ENCODE measurements at places on chromosomes 5 and 9. TPM values are rescaled to one million over a fixed set of nuclear protein-coding genes. Genes with fewer than 3 reads are reported as not detected.

DNA sequence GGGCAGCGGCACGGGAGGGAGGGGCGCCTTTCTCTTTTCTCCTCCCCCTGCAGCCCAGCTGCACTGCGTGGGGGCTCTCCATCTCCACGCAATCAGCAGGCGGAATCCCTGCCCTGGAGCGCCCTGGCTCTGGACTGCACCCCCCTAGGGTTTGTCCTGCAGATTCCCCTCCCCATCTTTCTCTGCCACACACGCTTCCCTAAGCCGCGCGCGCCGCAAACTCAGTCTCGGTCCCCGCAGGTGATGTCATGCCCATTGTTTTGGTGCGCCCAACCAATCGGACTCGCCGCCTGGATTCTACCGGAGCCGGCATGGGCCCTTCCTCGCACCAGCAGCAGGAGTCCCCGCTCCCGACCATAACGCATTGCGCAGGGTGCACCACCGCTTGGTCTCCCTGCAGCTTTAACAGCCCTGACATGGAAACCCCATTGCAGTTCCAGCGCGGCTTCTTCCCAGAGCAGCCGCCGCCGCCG lies at the start of gene KCNN2:
Gene KCNN2, plus strand, starts transcription at position 347 of the 473 bp plus-strand sequence. Its CDS starts 70 bp downstream, at position 417.
- H3K27ac ChIP-seq: no peak within 1 kb of the TSS
- no peak for DNase-seq
- no peaks in the 10 kb centered on the region for H3K36me3 ChIP-seq
- H3K4me1 ChIP-seq: peaks cover 8% of the 10 kb centered on the region
- peaks cover 45% of the 10 kb centered on the region for H3K27me3 ChIP-seq

The BRD9 gene
- 45.4 TPM for total RNA-seq

The VCAN gene
- not detected for total RNA-seq

The GABRG2 gene
- total RNA-seq: not detected

- no peak overlapping the region for H3K27ac ChIP-seq
- peaks cover 8% of the 10 kb centered on the region for H3K4me1 ChIP-seq
- peaks cover 59% of the 10 kb centered on the region for H3K27me3 ChIP-seq
- no peak for DNase-seq
- H3K4me3 ChIP-seq: no peak overlapping the region
Observed at GRCh38 chr5:123098767-123099513, 9.9 kb downstream of the PRDM6 start.

- H3K27me3 ChIP-seq: no peaks in the 10 kb centered on the region
- no peaks in the 10 kb centered on the region for H3K4me1 ChIP-seq
- no peak for DNase-seq
- no peaks in the 10 kb centered on the region for H3K36me3 ChIP-seq
- no peak overlapping the region for H3K4me3 ChIP-seq
Observed at GRCh38 chr5:68548959-68549676, 333.6 kb downstream of the PIK3R1 start.

DNA sequence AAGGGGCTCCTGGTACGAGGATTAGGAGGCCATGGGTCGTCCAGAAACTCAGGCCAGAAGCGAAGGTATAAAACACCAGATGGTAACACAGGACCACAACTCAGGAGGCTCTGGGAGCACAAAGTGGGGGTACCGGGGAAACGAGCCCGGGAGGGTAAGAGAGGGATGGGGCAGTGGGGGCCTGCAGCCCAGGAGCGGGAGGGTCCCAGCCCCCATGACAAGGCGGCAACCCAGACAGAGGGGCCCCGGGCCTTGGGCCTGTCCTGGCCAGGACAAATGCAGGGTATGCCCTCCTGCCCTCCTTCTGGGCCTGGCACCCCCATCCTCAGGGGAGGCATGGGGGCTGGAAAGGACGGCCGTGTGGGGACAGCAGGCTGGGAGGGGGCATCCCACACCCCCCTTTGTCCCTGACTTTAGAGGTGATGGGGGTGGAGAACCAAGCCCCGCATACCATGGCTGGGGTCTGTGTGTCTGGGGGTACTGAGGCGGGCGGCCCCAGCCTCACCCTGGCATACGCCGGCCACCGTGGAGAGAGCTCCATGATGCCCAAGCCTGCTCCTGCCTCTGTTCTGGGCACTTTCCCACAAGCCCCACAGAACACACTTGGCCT lies 47.0 kb upstream of the EXOC3 start:
- no peak overlapping the region for H3K4me3 ChIP-seq
- DNase-seq: no peak
- peaks cover 33% of the 10 kb centered on the region for H3K4me1 ChIP-seq
- peaks cover 4% of the 10 kb centered on the region for H3K27me3 ChIP-seq
- H3K36me3 ChIP-seq: no peaks in the 10 kb centered on the region
- H3K27ac ChIP-seq: no peak overlapping the region

DNA sequence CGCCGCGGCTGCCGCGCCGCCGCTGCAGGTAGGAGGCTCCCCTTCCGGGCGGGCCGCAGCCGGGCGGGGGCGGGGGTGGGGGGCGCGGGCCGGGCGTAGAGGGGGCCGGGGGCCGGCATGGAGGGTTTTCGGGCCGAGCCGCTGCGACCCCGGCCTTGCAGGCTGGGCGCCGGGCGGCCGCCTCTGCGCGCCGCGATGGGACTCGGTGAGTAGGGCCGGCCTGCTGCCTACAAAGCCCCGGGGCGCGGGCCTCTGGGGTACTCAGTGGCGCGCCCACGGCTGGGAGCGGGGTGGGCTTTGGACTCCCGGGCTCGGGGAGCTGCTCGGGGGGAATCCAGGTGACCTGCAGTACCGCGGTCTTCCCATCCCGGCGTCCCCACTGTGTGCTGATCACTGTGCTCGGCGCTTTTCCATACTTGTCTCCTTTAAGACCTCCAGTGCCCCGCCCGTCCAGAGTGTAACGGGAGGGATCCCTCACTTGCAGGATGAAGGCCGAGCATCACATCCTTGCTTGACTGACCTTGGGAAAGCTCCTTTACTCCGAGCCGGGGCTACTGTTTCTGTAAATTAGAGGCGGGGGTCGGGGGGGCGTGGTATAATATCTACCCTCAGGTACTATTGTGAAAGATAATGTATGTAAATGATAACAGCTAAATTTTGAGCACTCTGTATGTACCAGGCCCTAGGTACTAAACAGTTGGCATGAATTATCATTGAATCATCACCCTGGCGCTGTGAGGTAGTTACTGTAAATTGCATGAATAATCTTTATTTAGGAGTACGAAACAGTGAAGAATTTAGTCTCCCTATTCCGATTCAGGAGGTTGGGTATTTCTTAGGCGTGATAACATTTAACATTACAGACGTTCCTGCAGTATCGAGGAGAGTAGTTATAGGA lies 672 bp downstream of the MSANTD3 start:
- no peaks in the 10 kb centered on the region for H3K27me3 ChIP-seq
- H3K27ac ChIP-seq: peak overlapping the region; percentile 10

DNA sequence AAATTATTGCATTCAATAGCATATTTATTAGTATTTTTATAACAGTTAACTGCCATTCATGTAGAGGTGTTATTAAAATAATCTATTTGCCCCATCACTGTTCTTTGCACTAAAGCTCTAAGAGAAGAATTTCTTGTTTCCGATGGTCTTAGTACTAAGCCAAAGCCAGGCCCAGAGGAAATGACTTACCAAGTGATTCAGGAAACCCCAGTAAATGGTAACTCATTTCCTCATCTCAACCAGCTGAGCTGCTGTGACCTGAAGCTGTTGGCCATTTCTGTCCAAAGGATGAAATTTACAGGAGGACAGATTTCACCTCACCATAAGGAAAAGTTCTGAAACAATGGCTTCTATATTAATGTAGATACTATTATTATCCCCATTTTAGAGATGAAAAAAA lies 117.0 kb downstream of the PIK3R1 start:
- H3K4me3 ChIP-seq: no peak overlapping the region
- no peaks in the 10 kb centered on the region for H3K27me3 ChIP-seq
- no peaks in the 10 kb centered on the region for H3K4me1 ChIP-seq
- H3K27ac ChIP-seq: no peak overlapping the region
- H3K36me3 ChIP-seq: no peaks in the 10 kb centered on the region
- no peak for DNase-seq

The PCDHGA5 gene
- 0.05 TPM for total RNA-seq

- DNase-seq: no peak
- H3K27ac ChIP-seq: no peak overlapping the region
- H3K27me3 ChIP-seq: no peaks in the 10 kb centered on the region
- no peak overlapping the region for H3K4me3 ChIP-seq
- H3K36me3 ChIP-seq: no peaks in the 10 kb centered on the region
Observed at GRCh38 chr5:158854260-158854783, 245.4 kb downstream of the EBF1 start.

The SUSD3 gene
- total RNA-seq: 62.7 TPM

- DNase-seq: peak; percentile 67
- H3K27me3 ChIP-seq: no peaks in the 10 kb centered on the region
- peak overlapping the region; percentile 86 for H3K27ac ChIP-seq
Observed at GRCh38 chr5:132419502-132420468, 50.3 kb downstream of the SLC22A5 start.

GRCh38 chr5:102638316-102638715 lies 116.8 kb upstream of the PAM start:
- peaks cover 3% of the 10 kb centered on the region for H3K27me3 ChIP-seq
- no peak overlapping the region for H3K27ac ChIP-seq
- no peak overlapping the region for H3K4me3 ChIP-seq

- no peak overlapping the region for H3K4me3 ChIP-seq
- no peaks in the 10 kb centered on the region for H3K27me3 ChIP-seq
- H3K4me1 ChIP-seq: no peaks in the 10 kb centered on the region
- no peaks in the 10 kb centered on the region for H3K36me3 ChIP-seq
Observed at GRCh38 chr5:125310749-125311148, 564.3 kb upstream of the ZNF608 start.

- no peaks in the 10 kb centered on the region for H3K4me1 ChIP-seq
- DNase-seq: no peak
- peaks cover 22% of the 10 kb centered on the region for H3K27me3 ChIP-seq
- no peak overlapping the region for H3K4me3 ChIP-seq
- no peaks in the 10 kb centered on the region for H3K36me3 ChIP-seq
Observed at GRCh38 chr5:66897356-66897755, 299.2 kb downstream of the CD180 start.

DNA sequence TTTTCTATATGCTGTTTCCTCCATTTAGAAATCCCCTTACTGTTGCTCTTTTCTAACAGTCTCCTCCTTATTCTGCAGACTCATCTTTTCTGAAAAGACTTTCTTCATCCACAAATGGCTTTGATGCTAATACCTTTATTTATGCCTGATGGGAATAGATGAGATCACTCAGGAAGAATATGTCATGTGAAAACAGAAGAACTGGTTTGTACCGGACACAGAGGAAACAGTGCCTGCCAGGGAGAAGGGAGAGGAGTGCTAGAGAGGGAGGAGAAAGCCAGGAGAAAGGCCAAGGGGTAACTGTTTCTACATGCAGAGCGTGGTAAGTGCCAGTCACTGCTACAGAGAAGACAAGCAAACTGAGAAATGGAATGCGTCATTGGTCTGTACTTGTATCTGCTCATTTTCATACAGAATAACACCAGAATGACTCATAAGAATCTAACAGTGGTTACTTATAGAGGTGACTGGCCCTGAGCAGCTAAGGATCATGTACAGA lies 45.9 kb upstream of the PJA2 start:
- H3K4me3 ChIP-seq: peak overlapping the region; percentile 23
- H3K4me1 ChIP-seq: peaks cover 10% of the 10 kb centered on the region
- H3K36me3 ChIP-seq: no peaks in the 10 kb centered on the region
- H3K27ac ChIP-seq: peak overlapping the region; percentile 88

The TLR4 gene
- not detected for total RNA-seq

The CCL27 gene
- total RNA-seq: not detected

DNA sequence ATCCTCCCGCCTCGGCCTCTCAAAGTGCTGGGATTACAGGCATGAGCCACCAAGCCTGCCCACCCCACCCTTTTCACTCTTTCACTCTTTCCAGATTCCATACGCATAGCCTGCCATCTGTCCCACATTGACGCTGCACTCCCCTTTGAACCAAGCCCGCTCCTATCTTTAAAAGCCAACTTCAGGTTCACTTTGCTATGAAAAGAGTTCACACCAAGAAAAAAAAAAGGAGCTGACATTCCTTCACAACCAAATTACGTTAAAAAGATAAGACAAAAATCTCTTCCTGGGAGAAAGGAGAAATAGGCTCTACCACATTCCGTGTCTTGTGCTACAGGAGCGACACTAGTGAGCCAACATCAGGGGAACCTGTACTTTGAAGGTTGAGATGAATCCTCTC lies 41.5 kb downstream of the DMRT1 start:
- H3K4me1 ChIP-seq: peaks cover 2% of the 10 kb centered on the region
- no peak overlapping the region for H3K4me3 ChIP-seq
- no peak overlapping the region for H3K27ac ChIP-seq
- no peak for DNase-seq
- H3K27me3 ChIP-seq: peaks cover 30% of the 10 kb centered on the region
- H3K36me3 ChIP-seq: no peaks in the 10 kb centered on the region

DNA sequence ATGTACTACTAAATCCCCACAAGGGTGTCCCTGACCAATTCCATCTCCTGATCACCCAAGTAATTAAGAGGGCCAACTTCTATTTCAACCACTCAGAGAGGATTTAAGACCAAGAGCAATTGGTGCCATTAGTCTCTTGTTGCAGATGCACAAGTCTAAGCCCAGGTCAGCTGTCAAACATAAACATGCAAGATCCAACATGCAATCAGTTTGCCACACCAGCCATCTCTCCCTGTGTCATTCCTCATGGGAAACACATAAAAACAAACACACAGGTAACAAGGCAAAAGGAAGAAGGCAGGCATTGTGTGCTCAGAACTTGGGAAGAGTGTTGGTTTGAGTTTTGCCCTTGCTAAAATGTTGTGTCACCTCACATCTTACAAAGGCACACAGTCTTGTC lies 139.2 kb downstream of the SPOCK1 start:
- no peak for DNase-seq
- H3K27me3 ChIP-seq: peaks cover 8% of the 10 kb centered on the region

- no peak for DNase-seq
- H3K27ac ChIP-seq: no peak overlapping the region
Observed at GRCh38 chr9:37921546-37922300, 17.8 kb upstream of the SLC25A51 start.

- H3K36me3 ChIP-seq: peaks cover 76% of the 10 kb centered on the region
- H3K27ac ChIP-seq: peak overlapping the region; percentile 99
- peak overlapping the region; percentile 99 for H3K4me3 ChIP-seq
- peaks cover 55% of the 10 kb centered on the region for H3K4me1 ChIP-seq
- DNase-seq: no peak
Observed at GRCh38 chr5:179620703-179621350, 2.6 kb downstream of the HNRNPH1 start.

GRCh38 chr9:107338911-107339659 lies 56.0 kb downstream of the RAD23B start:
- no peak for DNase-seq
- H3K4me3 ChIP-seq: no peak overlapping the region
- peaks cover 4% of the 10 kb centered on the region for H3K36me3 ChIP-seq
- no peak overlapping the region for H3K27ac ChIP-seq
- peaks cover 4% of the 10 kb centered on the region for H3K4me1 ChIP-seq

DNA sequence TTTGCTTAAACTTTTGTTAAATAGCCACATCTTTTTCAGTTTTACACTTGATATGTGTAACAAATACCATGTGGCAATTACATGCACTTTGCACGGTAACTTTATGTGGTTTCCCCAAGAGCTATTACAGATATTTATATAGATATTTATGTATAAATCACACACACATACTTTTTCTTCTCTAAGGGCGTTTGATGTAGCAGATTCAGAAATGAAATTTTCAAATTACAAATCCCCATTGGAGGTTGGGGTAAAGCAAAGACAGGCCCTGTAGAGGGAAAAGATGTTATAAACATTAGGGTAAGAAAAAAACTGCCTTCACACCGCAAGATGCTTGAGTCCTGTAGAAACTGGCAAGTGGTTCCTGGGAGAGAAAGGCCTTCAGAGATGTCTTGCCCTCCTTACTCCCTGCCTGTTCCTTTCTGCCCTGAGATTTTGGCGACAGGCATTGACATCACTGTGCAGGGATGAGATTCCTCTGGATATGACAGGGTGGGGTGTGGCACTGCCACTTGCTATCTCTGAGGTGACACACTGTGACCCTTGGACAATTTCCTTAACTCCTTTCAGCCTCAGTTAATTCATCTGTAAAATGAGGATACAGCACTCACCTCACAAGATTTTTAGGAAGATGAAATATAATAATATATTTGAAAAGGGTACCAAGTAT lies 177.9 kb upstream of the TUT7 start:
- no peak overlapping the region for H3K4me3 ChIP-seq
- H3K36me3 ChIP-seq: no peaks in the 10 kb centered on the region
- DNase-seq: no peak
- H3K4me1 ChIP-seq: no peaks in the 10 kb centered on the region
- peaks cover 10% of the 10 kb centered on the region for H3K27me3 ChIP-seq

All from activated naive CD4-positive, alpha-beta T cell treated with anti-CD3 and anti-CD28 coated beads for 36 hours (primary cell).